ENCODE measurements at places on chromosomes 1 and 21.
A peak's percentile ranks its signal among the peaks of the same experiment; 100 is the strongest.

DNA sequence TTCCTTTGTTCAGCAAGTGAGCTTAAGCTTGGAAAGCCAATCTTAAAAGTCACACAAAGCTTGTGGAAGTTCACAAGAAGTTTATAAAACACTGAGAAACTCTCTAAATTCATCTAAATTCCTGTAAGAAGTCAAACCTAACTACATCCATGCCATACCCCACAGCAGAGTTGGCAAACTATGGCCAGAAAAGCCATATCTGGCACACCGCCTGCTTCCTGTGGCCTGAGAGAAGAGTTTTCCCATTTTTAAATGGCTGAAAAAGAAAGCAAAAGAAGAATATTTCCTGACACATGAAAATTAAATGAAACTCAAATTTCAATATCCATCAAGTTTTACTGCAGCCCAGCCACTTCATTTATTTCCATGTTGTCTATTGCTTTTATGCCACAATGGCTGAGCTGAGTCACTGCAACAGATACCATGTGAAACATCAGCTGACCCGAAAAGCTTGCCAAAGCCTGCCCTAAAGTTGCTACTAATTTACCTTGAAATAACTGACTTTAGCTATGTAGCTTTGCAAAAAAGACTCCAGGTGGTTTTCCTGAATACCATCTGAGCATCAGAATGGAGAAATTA, 237.1 kb downstream of the SLC45A1 start:
- peak; percentile 74 for DNase-seq

DNA sequence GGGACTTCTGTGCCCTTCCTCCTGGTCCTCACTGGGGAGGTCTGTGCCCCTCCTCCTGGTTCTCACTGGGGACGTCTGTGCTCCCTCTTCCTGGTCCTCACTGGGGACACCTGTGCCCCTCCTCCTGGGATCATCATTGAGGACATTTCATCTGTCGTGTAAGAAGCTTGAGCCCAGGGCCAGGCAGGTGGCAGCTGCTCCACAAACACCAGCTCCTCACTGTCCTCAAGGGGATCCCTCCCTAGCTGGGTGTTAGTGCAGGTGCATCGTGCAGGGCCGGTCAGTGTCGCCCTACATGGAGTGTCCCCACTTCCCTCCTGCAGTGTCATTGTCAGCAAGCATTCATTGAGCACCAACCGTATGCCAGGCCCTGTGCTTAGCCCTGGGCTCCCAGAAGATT, 312.7 kb downstream of the PTPRU start:
- no peak for DNase-seq

GRCh38 chr1:209355415-209355814, 228.1 kb upstream of the CAMK1G start:
- no peak for DNase-seq

- DNase-seq, result peak; percentile 32
Observed at GRCh38 chr21:45270306-45270821, 17.3 kb downstream of the POFUT2 start.

GRCh38 chr1:24743404-24744211, 1.6 kb upstream of the CLIC4 start:
- peak; percentile 88 for DNase-seq

DNA sequence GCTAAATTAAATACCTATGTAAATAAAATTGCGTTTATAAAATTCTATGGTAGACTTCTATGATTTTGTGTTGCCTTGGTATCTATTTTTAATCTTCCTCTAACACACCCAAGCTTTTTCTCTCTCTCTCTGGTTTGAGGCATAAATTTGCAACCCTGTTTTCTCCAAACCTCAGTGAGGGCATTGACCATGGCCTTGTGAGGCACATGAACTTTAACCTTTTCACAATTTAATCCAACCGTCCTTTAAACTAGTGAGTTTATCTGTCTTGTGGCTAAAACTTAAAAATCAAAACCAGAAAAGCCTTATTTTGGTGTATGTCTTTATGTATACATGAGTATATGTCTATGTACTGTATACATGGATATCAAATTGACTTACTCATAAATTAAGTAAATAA, 746.6 kb upstream of the B3GALT2 start:
- no peak for DNase-seq

Data from iris pigment epithelial cell (primary cell).